GM12891 (cell line): ENCODE measurements at places on chromosomes 13 and 19.

DNA sequence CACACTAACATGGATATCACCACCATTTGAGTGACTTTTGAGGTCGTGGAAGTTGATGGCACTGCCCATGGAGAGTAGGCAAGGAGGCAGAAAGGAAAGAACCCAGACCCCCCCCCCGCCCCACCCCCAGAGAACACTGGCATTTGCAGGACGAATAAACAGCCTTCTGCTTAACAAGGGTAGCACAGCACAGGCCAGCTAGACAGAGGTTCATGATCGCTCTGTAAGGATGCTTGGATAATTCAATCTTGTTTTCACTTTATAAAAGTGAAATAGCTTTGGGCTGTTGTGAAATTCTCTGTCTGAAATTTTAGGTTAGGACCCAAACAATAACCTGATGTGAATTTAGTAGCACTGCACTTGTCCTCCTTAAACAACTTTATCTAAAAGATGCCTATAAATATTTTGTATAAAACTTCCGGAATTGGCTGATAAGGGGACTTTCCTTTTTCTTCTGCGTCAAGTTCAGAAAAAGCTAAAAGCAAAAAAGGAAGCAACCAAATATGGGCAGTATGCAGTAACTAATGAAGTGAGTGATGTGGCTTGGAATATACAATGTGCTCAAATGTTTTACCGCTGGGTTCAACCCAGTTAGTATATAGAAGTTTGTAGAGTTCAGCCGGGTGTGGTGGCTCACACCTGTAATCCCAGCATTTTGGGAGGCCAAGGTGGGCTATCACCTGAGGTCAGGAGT lies 163.7 kb downstream of the SHISA2 start:
- DNase-seq = no peak

GRCh38 chr13:35629026-35629425 lies 152.5 kb upstream of the MAB21L1 start:
- no peak for DNase-seq

- no peak for DNase-seq
Measured at GRCh38 chr19:17687857-17688784, at the start of gene UNC13A. Gene UNC13A, minus strand, starts transcription at chr19:17688354. Its CDS starts 155 bp downstream, at chr19:17688199.

GRCh38 chr13:43516401-43516833 lies 270.4 kb downstream of the ENOX1 start:
- no peak for DNase-seq

DNA sequence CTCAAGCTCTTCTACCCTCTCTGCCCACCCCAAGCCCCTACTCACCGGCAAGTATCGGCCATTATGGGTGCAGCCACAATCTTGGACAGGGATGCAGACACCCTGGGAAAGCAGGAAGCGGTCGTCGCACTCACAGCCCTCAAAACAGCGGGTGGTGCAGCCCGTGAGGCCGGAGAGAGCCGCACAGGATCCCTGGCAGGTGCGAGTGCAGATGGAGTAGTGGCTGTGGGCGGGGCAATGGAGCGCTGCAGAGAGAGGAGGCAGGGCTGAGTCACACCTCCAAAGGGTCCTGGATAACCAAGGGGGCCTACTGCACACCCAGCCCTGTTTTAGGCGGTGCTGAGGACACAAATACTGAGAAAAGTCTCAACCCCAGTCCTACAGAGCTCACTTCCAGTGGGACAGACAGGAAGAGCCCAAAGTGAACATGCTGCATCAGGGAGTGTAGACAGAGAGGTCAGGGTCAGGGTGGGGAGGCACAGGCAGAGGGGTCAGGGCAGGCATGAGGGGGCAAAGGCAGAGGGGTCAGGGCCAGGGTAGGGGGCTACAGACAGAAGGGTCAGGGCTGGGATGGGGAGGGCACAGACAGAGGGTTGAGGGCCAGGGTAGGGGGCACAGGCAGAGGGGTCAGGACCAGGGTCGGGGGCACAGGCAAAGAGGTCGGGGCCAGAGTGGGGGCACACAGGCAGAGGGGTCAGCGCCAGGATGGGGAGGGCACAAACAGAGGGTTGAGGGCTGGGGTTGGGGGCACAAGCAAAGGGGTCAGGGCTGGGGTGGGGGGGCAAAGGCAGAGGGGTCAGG lies 24.2 kb upstream of the FBL start:
- no peak for DNase-seq

GRCh38 chr13:98529171-98529570 lies 47.7 kb downstream of the STK24 start:
- no peak for DNase-seq
